SK-MEL-5 (cell line): ENCODE measurements at places on chromosomes 4 and X. TPM values are rescaled to one million over a fixed set of nuclear protein-coding genes. Genes with fewer than 3 reads are reported as not detected.

The NOX1 gene
- total RNA-seq, result not detected in 2 replicates

The MAGEC1 gene
- total RNA-seq, result 2.7 and 3.6 TPM in 2 replicates

The MAOB gene
- total RNA-seq, result not detected in 2 replicates

The KLF8 gene
- not detected in 2 replicates for total RNA-seq

The ACSL1 gene
- 123 and 126 TPM in 2 replicates for total RNA-seq

DNA sequence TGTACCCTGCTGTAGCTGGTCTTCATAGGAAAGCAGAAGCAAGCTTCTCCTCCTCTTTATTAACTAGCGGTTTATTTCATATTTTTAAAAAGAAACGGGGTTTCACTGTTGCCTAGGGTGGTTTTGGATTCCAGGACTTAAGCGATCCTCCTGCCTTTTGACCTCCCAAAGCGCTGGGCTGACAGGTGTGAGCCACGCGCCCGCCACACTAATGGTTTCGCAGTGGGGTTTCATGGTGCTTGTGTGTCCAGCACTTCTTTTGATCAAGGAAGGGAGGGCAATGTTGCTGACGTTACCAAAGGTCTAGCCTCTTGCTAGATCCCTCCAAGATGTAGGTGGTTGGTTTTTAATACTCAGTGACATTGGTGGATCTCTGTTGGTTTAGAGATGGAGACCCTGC, 1.4 kb downstream of the MAEA start:
- DNase-seq, result no peak

DNA sequence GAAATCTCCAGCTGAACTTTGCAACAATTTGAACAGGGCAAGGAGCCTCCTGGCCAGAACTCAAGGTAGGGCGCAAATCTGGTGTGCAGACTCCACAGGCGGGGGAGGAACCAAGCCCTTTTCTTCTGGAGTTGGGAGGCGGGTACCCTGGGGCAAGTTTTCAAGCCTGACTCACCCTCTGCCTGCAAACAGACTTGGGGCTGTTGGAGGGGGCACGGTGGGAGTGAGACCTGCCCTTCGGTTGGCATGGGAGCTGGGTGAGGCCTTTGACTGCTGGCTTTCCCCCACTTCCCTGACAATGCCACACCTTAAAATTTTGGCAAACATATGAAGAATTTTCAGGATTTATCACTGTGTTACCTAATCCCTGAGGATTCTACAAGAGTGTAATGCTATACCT, 709.8 kb upstream of the DIAPH2 start:
- no peak for DNase-seq

DNA sequence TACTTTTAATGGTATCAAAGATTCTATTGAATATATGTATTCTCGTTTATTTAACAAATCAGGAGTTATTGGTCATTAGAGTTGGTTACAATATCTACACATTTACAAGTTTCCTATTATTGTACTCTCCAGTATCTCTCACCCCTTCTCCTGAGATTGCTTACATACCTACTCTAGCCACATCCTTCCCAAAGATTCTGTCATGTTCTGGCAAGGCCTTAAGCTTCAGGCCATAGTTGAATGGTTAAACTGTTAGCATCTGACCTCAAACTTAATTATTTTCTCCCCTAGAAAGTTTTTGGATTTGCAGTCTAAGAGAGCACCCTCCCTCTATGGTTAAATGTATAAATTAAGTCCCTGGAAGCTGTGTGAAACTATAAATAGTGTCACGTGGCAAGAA, 784.2 kb downstream of the GLUD2 start:
- no peak for DNase-seq

GRCh38 chrX:11722304-11722703, 35.7 kb upstream of the MSL3 start:
- DNase-seq, result no peak

DNA sequence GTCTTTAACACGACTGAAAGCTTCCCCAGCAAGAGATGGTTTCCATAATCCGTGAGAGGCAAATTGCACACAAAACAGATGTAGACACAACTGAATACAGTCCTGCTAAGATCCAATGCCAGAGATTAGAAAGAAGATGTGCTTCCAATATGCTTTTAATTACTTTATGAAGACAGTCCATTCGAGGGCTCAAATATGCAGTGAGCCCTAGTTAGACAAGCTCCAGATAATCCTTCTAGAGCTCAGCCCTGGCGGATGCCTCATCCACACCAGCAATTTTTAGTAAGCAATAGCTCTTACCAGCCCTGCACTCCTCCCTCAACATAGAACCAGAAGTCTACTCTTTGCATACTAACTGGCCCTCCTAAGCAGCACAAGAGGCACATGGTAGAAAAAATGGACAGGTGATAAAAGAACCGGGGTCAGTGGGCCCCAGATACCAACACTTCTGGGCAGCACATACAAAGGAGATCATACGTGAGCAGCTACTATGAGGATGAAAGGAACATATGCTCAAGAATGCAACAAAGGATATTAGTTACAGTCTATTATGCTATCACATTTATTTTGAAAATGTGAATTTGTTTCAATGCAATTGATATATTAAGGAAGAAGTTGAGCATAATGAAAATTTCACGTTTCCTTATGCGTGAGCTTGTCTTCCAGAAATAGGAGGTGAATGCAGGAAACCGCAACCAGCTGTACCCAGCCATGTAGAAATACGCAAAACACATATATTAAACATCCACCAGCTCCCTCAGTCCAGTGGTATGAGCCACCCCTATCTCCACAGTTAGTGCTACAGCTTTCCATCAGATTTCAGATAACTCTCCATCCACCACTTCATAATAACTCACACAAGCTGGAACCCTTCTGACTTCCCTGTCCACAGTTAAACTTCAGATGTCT, 34.3 kb downstream of the GPC4 start:
- DNase-seq, result no peak

DNA sequence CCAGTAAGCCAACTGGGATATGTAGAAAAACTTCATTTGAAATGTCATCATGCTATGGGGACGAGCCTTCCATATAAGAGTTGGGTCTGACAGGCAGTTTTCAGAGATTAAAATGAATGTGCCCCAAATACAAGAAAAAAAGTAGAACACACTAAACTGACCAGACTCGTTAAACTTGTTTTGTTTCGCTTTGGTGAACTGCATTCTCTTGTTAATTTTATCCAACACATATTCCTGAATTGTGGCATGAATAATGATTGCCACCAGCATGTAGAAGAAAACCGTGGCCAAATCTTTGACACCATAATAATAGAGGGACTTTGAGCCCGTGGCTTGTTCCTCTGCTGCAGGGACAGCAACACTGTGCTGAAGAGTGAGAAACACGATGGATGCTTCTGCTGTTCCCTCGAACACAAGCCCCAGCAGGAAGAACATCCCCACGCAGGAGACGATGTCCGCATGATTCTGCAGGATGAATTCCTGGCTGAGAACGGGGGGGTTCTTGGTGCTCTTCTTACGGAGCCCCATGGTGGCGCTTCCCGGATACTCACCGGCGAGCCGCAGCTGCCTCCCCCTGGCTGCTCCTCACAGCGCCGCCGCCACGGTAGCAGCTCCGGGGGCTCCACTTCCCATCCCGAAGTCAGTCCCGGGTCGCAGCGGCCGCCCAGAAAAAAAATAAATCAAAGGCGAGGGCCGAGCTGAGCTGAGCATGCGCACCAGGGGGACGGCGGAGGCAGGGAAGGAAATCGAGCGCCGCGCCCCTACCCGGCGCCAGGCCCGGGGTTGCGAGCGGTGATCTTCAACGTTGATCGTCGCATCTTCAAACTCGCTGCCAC, at the start of gene TRAM1L1:
TSS of gene TRAM1L1 (minus strand) at position 711 of the 836 bp plus-strand sequence. CDS start at position 528, 183 bp downstream.
- peak; percentile 73 for DNase-seq

DNA sequence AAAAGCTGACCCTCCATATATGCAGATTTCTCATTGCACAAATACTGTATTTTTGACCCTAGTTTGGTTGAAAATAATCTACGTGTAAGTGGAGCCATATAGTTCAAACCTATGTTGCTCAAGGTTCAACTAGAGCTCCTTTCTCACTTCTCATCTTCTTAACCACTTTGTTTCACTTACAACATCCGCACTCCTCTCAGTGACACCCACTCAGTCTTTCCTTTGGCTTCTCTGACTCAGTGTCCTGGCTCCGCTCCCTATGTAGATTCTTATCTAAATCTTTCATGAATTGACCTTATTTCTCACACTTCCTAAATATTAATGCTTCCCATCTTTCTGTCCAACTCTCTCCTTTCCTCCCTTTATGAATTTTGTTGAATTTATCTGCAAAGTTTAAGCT, 32.9 kb upstream of the DKK2 start:
- no peak for DNase-seq
